Thoracic aorta (tissue), 2 donors: ENCODE measurements at places on chromosomes 2 and 18. TPM values are rescaled to one million over a fixed set of nuclear protein-coding genes. Genes with fewer than 3 reads are reported as not detected.

Gene ASB18
- total RNA-seq = not detected

Gene UNC80
- total RNA-seq = not detected

Gene MC4R
- total RNA-seq = not detected

Gene RESP18
- total RNA-seq = not detected

Gene UGT1A4
- not detected for total RNA-seq

Gene NT5DC4
- not detected for total RNA-seq

Gene ANKRD39
- total RNA-seq = 8.4 TPM

Gene GPBAR1
- 3.5 TPM for total RNA-seq

Gene BCL11A
- 0.41 TPM for total RNA-seq

Gene STPG4
- not detected for total RNA-seq

Gene CTAGE1
- total RNA-seq = not detected

Gene ABCA12
- 0.14 TPM for total RNA-seq

Gene GKN1
- total RNA-seq = not detected

Gene UGT1A6
- not detected for total RNA-seq

Gene PID1
- total RNA-seq = 109 TPM

Gene DSG4
- not detected for total RNA-seq

Gene SKA1
- not detected for total RNA-seq

Gene CPS1
- 3.4 TPM for total RNA-seq

Gene BUB1
- total RNA-seq = 0.27 TPM

Gene C1QL2
- not detected for total RNA-seq

Gene LCT
- total RNA-seq = not detected

Gene EDAR
- not detected for total RNA-seq

Gene MDH1B
- not detected for total RNA-seq

Gene INPP5D
- total RNA-seq = 49.7 TPM

Gene ZNF2
- 2.3 TPM for total RNA-seq

Gene UGT1A3
- not detected for total RNA-seq

Gene HNMT
- total RNA-seq = 67.2 TPM
